ENCODE measurements at places on chromosomes 12 and 14.

DNA sequence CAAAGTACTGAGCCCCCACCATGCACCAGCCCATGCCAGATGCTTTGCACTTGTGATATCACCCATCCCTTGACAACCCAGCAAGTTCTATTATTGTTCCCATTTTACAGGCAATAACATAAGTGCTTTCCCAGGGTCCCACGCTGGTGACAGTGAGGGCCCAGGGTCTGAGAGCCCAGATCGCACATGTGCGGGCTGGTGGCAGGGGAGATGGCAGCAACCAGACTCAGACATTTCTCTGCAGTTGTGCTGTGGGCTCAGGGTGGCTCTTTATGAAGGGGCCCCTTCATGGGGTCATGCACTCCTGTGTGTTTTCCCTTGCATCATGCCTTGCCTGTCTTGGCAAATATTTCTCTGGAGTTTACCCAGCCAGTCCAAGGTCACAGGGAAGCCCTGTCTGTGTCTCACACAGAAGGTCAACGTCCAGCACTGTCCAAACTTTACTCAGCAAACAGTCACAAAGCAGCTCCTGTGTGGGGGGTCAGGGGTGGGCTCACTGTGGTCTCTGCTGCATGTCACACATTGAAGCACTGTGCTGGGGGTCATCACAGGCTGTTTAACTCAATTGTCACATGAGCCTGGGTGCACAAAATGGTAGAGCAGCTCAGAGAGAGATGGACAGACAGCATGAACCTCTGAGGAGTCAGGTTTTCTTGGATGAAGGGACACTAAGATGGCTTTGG is 12.7 kb downstream of the SERPINA5 start:
- no peak for DNase-seq

DNA sequence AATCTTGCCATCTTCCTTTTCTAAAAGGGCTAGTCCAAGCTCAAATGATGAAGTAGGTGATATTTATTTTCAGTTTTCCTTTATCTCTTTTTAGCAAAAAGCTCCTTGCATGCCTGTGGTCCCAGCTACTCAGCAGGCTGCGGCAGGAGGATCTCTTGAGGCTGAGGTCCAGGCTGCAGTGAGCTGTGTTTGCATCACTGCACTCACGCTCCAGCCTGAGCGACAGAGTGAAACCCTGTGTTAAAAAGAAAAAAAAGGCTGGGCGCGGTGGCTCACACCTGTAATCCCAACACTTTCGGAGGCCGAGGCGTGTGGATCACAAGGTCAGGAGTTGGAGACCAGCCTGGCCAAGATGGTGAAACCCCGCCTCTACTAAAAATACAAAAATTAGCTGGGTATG is 5.0 kb downstream of the TMEM116 start:
- DNase-seq, result no peak

GRCh38 chr14:69868363-69868963 is 10.8 kb upstream of the SMOC1 start:
- DNase-seq, result no peak

DNA sequence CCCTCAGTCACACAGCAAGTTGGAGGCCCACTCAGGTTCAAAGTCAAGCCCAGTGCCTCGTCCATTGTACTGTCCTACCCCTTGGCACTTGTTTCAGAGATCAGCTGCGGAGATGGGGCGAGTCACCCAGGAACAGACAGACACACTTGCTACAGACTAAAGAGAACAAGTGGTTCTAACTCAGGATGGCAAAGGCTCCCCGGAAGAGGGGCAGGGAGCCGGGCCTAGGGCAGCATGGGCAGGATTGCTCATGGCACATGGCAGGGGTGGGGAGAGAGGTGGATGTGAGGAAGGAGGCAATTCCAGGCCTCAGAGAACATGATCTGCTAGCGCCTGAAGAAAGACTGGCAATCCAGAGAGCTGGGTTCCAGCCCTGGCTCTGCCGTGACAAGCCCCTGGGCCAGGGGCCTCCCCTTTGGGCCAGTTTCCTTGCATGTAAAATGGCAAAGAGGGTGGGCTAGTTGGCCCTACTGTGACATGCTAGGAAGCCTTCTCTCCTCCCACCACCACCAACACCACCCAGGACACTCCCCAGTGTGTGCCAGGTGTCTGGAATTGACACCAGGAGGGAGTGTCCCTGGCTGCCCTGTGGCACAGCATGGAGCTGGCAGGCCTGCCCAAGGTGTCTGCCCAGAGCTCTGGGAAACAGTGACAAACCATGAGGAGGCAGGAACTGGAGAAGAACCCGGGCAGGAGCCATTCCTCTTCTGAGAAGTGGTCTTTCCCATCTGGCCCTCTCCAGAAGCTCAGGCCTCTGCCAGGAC is 24.0 kb upstream of the IRF2BPL start:
- DNase-seq, result no peak

DNA sequence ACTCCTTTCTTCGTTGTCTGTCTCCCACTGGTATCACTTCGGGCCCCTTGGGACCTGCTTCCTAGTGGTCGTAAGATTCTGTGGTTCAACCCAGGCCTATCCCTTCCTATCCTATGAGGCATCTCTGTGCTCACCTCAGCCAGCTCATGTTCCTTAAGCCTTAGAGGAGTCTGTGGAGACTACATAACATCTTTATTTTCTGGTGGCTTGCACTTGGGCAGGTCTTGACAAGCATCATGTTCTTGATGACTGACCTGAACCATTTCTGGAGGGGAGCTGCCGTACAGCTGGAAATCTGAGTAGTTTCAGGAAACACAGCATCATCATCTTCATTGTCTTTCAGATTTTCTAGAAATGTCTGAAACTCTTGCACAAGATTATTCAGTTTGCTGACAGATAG is 69.3 kb downstream of the PPFIBP1 start:
- no peak for DNase-seq

DNA sequence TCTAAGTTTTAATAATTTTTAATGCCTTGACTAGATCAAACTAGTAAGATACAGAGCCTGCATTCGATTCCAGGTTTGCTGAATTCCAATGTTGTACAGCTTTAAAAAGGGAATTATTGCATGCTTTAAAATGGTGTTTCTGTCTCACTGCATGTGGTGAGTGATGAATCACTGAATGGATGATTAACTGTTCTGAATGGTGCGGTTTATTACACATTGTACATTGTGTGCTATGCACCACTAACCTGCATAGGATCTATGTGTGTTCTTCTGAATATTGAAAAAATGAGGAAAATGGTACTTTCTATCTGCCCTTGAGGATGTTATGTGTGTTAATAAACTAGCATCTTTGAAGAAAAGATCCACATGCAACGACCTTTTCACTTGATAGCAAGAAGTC is 231.7 kb downstream of the NRXN3 start:
- no peak for DNase-seq

GRCh38 chr14:72532686-72533454 is 361.0 kb downstream of the DPF3 start:
- no peak for DNase-seq

GRCh38 chr12:48980953-48981756 is 3.0 kb downstream of the WNT1 start:
- DNase-seq, result no peak

DNA sequence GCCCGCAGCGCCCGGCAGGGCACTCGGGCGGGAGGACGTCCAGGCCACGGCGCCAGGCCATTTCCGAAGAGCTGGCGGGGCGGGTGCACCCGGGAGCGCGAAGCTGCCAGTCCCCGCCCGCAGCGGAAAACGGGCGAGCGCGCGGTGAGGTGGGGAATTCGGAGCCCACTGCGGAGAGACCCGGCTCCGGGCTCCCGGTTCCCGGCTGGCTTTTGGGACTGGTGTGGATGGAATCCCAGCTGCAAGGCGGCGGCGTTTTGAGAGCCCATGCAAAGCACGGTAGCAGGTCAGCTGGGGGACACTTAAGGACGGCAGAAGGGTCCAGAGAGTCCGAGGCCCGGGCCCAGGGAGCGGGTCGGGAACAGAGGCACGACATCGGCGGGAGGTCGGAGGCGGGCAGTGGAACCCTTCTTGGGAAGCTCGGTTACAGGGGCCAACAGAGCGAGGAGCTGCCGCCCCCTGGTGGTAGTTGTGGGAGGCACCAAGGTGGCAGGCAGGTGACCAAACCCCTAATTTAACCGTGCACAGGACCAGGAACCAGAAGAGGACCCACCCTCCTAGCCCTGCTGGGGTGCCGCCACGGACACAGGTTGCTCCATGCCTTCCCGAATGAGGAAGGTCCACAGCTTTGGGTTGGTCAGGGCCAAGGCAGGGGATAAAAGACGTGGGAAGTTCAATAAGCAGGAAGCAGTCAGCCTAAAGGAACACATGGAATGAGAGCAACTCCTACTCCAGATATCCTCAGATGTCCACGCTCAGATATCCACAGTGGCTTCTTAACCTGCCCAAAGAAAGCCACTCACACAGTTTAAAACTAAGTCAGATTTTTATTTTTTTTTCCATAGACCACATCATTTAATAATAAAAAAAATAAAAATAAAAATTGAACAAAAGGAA is 685 bp upstream of the CDH24 start:
- no peak for DNase-seq

DNA sequence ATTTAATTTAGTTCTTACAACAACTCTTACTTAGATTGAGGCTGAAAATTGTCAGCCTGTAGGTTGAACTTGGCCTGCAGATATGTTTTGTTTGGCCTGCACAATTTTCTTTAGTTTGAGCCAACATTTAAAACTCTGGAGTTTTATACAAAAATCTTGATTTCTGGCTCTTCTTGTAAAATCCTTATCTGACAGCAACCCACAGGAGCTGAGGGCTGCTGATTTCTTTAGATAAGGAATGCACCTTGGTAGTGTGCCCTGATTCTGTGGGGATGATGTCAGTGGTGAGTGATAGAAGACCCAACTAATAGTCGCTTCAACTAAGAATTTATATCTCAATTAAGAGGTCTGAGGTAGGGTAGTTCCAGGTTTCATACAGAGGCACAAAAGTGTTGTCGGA is 49.5 kb downstream of the SOCS2 start:
- no peak for DNase-seq

GRCh38 chr12:128660532-128661225 is 163.1 kb downstream of the SLC15A4 start:
- no peak for DNase-seq

DNA sequence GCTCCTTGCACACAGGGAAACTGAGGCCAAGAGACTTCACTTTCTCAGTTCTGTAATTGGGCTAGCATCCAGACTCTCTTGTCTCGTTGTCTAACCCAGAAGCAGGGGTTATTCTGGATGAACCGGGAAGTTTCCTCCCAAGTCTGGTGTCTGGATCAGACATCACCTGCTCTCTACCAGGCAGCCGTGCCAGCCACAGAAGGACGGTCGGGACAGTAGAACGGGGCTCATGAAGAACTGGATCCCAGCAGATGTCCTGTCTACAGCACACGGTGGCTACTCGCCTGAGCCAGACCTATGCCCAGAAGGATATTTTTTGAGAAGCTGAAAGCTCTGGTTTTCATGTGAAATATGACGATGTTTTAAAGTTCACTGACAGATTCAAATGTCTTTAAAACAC is 19.1 kb upstream of the FZD10 start:
- DNase-seq, result no peak

- no peak for DNase-seq
Observed at GRCh38 chr12:118033323-118033722, 16.8 kb downstream of the RFC5 start.

- no peak for DNase-seq
Observed at GRCh38 chr14:52333823-52334657, 19.9 kb downstream of the PTGER2 start.

- DNase-seq, result no peak
Observed at GRCh38 chr14:60133487-60133886, 31.7 kb downstream of the DHRS7 start.

- DNase-seq, result no peak
Observed at GRCh38 chr12:32566663-32567295, 112.3 kb upstream of the DNM1L start.

GRCh38 chr12:113043240-113043639 is 13.3 kb upstream of the DTX1 start:
- DNase-seq, result no peak

GRCh38 chr12:108516511-108517275 is 1.6 kb downstream of the FICD start:
- DNase-seq, result no peak

DNA sequence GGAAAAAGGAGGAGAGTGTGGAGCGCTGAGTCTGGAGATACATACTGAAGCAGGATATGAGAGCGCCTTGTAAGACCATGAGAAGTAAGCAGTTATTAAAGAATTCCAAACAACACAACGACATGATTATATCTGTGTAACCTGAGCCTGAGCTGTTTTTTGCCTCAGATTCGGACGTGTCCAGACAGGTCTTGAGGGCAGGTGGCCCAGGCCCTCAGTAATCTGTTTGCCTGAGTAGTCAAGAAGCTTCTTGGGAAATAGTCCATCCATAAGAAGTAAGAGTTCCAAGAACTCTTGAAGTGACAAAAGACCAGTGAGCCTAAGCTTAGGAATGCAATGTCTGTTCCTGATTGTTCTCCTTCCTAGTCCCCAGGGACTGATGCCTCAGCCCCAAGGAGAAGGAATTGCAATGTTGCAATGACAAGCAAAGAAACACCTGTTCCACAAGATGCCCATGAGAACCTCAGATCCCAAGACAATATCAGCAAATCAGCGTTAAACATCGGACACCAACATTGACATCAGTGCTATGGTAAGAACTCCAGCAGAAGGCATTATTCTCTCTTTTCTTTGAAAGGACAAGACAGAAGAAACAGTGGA is 34.7 kb upstream of the ADAMTS20 start:
- DNase-seq, result no peak

- DNase-seq, result no peak
Observed at GRCh38 chr12:62785941-62786559, 148.9 kb downstream of the PPM1H start.

DNA sequence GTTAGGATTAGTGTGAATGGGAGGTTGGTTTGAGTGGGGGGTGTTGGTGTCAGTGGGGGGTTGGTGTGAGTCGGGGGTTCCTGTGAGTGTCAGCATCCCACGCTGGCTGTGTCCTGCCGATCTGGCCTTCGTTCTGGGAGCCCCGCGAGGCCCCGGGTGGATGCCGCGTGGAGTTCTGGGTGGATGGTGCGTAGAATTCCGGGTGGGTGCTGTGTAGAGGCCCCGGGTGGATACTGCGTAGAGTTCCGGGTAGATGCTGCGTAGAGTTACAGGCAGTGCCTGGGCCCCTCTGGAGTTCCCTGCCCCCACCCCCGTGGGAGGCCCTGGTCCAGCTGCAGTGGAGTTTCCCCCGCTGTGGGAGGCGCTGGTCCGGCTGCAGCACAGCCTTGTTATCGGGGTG is 8.7 kb downstream of the NOC4L start:
- DNase-seq, result no peak

DNA sequence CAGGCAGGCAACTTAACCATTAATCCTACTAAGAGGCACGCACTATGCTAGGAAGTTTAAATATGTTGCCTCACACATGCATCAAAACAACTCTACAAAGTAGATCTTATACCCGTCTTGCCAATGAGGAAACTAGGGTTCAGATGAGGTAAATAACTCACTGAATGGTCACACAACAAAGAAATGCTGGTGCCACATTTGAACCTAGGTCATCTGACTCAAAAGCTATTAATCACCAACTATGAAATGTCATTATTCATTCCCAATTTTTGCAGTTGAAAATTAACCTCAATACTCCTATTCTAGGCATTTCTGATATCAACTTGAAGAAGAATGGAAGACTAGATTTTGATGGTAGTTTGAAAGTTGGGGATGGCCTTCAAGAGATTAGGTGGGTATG is 2.8 kb upstream of the PYROXD1 start:
- DNase-seq, result no peak

Data from cortex of kidney (tissue), 1 donor.